ENCODE measurements at places on chromosomes 1 and 21.

DNA sequence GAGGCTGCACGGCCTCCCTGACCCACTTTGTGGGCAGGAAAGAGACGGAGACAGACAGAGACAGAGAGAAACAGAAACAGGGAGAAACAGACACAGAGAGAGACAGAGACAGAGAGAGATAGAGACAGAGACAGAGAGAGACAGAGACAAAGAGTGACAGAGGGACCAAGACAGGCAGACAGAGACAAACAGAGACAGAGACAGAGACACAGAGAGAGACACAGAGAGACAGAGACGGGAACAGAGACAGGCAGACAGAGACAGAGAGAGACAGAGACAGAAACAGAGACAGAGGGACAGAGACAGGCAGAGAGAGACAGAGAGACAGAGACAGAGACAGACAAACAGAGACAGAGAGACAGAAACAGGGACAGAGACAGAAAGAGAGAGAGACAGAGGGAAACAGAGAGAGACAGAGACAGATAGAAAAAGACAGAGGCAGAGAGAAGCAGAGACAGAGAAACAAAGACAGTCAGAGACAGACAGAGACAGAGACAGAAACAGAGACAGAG lies 3.1 kb downstream of the COL6A1 start:
- DNase-seq = no peak

- no peak for DNase-seq
Measured at GRCh38 chr21:43983390-43983789, 28.7 kb upstream of the TRAPPC10 start.

DNA sequence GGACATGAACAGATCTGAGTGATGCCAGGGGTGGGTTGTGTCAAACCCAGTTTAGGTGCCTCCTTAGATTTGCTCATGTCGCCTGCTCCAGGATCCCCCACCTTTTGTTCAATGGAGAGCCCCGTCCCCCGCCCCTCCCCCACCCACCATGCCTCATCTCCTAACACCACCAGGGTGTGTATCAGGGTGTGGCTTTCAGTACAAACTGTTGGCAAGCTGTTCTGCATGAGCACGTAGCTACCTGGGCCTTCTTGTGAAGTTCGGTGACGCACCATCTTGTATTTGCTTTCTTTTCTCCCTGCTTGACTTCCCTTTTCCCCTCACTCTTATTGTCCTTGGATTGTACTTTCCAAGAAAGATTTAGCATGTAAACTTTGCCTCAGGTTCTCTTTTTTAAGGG lies 94.8 kb downstream of the EBNA1BP2 start:
- DNase-seq = no peak

GRCh38 chr21:27569831-27570230 lies 602.9 kb upstream of the ADAMTS5 start:
- no peak for DNase-seq

DNA sequence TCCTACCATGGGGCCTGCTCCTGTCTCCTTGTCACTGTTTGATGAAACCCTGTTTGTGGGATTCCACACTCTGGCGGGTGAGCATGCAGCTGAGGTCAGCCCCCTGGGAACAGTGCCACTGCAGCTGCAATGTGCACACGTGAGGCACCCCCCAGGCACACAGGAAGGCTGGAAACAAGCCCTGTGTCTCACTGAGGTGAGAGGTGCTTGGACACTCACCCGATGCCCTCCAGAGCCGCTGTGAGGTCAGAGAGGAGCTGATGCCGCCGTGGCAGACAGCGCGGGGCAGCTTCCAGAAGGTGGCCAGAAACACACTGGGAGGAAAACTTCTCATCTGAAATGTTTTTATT lies 49.7 kb downstream of the SLX9 start:
- DNase-seq = no peak
